Activated T-cell treated with anti-CD3 and anti-CD28 coated beads, Interleukin-2, amount 50 U/mL, for 24 hours (primary cell): ENCODE measurements at places on chromosomes 7 and 10.

- DNase-seq = no peak
Measured at GRCh38 chr10:20712774-20713173, 184.3 kb downstream of the NEBL start.

GRCh38 chr7:24894429-24895221 is 85.4 kb downstream of the OSBPL3 start:
- no peak for DNase-seq

DNA sequence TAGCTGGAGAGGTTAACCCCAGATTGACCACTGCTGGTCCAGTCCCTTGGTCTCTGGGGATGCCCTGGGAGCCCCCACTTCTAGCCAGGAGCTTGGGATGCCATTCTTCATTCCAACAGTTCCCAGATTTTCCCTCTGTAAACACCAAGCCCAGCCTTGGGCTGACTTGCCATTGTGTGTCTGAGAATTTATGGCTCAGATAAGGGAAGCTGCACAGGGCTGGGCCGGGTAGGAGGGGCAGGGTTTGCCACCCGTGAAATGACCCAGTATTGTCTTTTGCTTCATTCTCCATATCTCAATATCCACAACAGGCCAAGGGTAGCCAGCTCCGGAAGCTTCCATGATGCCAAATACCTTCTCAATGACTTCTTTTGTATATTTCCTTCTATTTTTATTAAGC is 32.1 kb downstream of the AFAP1L2 start:
- DNase-seq = no peak

GRCh38 chr10:131742500-131742951 is 158.3 kb upstream of the PPP2R2D start:
- DNase-seq = peak; percentile 14

DNA sequence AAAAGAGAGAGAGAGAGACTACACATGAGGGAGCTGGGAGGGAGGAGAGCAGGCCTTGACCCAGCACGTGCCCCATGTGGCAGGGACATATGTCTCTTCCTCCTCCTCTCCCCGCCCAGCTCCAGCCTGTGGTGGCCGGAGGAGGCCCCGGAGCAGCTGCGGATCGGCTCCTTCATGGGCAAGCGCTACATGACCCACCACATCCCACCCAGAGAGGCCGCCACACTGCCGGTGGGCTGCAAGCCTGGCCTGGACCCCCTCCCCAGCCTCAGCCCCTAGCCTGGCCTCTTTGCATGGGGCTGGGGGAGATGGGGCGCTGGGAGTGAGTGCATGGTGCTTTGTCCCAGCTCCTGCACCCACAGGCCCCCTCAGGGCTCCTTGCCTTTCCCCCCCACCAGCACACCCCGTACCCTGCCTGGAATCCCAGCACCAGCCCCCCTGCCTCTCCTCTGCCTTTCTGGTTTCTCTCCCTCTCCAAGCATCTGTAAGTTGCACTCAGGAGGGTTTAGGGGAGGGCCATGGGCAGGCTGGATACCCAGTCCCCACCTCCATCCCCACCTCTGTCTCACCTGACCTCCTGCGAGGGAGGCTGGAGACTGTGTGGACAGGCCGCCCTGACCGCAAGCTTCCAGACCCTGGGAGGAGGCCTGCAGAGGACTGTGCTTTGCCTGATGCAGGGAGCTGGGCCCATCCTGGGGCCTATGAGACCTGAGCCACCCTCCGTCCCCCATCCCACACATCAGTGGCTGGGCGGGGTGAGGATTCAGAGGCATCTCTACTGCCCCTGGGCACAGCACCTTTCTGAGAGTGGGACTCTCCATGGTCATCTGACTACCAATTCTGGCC is 4.8 kb downstream of the UPK3B start:
- no peak for DNase-seq

DNA sequence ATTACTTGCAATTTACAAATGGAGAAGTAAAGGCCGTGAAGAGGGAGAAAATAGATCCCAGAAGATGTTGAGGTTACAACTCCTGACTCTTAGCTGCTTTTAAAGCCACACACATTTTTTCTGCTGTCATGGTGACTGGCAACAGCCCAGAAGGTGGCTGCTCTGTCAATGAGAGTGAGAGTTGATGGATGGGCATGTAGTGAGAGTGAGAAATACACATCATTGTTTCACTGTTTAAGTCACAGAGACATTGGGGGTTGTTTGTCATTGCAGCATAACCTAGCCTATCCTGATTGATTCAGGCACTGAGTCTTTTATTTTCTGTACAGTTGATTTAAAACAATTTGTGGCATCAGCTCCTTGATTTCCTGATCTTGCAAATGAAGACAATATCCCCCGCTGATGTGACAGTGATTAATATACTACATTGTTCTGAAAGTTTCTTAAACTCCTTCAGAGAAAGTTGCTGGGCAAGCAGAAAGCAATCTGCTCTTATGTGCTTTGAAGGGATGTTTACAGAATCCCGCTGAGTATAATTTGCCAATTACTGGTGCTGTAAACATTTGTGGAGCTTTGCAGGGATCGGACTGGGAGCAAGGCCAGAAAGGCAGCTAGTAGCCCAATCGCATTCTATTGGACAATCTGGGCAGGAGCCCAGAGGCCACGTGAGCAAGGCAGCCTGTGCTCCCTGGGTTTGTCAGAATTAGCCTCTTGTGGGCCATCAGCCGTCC is 229.6 kb downstream of the PRPF18 start:
- DNase-seq = no peak

DNA sequence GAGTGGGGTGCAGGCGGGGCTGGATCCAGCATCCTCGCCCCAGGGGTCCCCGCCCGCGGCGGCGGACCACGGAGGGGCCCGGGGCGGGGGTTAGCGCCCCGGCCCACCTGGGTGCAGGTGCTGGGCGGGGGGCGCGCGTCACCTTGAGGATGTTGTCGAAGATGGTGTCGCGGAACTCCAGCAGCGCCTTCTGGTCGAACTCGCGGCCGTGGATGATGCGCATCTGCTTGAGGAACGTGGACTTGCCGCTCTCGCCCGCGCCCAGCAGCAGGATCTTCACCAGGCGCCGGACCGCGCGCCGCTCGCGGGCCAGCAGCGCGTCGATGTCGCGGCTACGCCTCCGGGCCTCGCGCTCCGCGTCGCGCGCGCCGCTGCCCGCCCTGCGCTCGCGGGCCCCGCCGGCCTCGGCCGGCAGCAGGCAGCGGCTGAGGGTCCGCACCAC is 376 bp downstream of the GNA12 start:
- no peak for DNase-seq

GRCh38 chr10:102401735-102402511 is 6.4 kb downstream of the NFKB2 start:
- no peak for DNase-seq

GRCh38 chr7:28748933-28749584 is 209.1 kb downstream of the TRIL start:
- no peak for DNase-seq

DNA sequence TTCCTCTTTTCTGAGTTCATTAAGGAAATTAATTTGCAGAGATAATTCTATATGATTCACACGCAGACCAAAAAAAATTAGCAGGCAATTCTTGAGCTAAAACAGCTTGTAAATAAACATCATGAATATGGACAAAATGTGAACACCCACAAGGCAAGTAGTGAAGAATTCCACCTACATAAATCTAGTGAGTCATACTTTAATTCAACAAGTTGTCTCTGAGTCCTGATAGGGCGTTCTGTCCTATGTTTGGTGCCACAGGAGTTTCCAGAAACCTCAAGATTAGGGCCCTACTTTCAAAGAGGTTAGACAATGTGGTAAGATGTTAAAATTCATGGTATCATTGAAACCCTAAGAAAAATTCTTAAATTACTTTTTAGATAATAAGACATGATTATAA is 122.3 kb downstream of the SGMS1 start:
- no peak for DNase-seq

DNA sequence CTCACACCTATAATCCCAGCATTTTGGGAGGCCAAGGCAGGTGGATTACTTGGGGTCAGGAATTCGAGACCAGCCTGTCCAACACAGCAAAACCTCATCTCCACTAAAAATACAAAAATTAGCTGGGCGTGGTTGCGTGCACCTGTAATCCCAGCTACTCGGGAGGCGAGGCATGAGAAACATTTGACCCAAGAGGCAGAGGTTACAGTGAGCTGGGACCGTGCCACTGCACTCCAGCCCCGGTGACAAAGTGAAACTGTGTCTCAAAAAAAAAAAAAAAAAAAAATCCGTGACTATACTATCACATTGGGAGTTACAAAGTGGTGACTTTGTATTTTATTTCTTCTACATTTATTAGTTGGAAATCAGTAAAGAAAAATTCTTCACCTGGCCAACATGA is 101.2 kb downstream of the EPC1 start:
- DNase-seq = no peak

- no peak for DNase-seq
Measured at GRCh38 chr10:101935431-101935830, 91.8 kb upstream of the KCNIP2 start.

DNA sequence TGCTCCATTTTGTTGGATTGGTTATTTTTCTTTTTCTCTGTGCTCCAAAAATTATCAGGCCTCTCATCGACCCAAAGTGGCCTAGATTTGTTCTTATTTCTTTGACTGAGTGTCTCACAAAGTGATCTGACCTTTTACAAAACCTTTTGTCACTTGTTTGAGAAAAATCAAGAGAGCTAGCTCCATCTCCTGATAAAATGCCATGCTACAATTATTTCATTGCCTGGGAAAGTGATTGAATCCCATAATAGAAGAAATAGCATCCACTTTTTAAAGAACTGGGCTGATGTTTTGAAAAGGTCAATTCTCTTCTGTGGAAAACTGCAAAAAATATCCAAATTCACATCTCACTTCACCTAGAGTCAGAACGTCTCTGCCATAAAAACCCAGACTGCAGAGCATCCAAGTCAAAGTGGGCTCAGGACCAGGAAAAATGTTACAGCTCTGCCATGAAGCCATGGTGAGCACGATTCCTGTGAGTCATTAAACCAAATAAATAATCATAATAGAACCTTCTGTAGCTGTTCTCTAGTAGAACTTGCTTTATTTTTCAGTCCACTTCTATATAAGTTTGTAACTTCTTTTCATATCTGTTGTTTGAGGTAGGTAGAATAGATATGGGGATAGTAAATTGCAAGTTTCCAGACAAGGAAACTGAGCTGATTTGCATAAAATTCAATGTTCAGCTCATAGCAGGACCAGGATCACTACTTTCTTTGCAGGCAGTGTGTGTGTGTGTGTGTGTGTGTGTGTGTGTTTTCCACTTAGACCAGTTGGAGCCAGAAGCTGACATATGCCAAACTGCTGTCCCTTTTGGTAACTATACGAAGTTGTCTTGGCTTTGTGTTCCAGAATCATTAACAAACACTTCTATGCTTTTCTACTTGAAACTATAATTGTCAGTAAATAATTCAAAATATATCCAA is 632.5 kb upstream of the ANKRD30A start:
- DNase-seq = no peak

DNA sequence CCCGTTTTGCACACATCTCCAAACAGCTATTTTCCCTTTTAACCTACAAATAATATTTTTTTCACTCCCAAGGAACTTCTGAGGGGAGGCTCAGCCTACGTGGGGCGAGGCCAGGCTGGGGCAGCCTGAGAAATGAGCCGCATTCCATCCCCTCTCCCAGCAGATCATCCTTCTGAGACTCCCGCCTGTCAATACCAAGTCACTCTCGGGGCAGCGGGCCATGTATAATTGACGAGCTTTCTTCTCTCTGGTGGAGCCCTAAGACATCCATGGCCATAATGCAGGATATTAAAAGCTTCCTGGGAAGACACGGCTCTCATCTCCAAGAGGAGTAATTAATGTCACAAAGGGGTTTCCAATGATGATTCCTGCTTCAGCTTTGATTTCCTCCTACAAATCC is 37.8 kb upstream of the CHST15 start:
- no peak for DNase-seq

DNA sequence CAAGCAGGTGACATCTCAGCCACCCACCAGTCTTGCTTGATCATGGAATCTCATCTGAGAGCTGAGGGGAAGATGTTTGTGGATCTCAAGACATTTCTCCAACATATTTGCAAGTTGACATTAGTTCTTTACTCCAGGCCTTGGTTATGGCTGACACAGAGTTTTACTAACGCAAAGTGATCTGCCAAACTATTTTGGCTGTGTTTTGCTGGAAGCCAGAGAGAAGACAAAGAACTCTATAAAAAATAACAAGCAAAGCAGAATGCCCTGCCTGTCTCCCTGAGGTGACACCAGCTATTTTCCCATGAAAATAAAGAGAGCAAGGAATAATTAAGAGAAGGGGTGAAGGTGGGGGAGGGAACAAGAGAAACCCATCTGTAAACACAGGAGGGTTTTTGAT is 286.4 kb downstream of the WDR11 start:
- DNase-seq = no peak

DNA sequence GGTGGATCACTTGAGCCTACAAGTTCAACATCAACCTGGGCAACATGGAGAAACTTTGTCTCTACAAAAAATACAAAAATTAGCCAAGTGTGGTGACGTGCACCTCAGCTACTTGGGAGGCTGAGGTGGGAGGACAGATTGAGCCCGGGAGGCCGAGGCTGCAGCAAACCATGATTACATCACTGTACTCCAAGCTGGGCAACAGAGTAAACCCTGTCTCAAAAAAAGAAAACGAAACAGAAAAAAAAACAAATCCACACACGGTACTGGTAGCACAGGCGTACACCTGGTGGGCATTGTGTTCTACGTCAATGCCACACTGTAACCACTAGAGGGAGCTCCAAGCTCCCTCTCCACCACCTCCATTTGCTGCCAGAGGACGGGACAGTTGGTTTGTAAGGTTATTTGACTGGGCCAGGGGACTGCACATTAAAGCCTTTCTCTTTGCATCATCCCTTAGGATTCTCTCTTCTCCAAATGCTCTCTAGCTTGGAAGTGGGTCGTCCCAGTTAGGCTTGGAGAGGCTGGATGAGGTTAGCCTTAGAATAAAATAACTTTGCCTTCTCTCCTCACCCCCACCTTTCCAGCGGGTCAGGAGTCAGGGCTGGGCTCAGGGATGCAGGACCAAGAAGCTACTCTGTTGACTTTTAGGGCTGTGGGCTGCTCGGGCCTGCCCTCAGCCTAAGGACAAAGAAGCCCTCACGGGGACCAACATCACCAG is 130.8 kb downstream of the SORBS1 start:
- DNase-seq = peak; percentile 40

GRCh38 chr7:113279256-113279655 is 160.9 kb upstream of the SMIM30 start:
- DNase-seq = no peak

- peak; percentile 38 for DNase-seq
Measured at GRCh38 chr7:30974605-30975255, 11.0 kb downstream of the GHRHR start.

GRCh38 chr7:49166441-49166840 is 242.1 kb downstream of the CDC14C start:
- no peak for DNase-seq

DNA sequence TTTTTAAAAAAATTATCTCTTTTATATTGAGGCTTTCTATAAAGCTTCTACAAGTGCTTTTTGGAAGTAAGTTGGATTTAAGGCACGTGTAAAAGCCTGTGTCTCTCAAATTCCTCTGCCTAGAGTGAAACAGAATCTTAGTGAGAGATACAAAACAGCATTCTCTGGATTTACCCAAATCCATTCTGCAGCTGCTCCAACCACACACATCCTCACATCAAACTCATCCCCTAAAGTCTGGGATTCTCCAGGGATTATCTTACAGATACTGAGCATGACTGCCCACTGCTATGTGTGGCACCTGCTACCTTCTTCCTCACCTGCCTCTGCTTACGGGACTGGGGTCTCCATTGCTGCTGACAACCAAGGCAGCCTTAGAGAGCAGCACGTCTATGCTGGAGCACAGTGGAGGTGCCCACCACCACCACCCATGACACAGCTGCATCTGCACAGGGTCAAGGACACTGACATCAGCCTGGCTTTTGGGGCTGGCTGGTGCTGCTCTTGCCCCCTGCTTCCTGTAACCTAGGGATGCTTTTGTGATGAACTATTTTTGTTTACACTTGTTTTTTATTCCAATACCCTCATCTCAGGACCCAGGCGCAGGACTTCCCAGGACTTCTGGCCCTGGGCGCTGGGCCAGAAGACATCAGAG is 139.2 kb upstream of the NAMPT start:
- DNase-seq = no peak
